Activated T-helper 1 cell treated with Interleukin-2 at 50 U/mL for 16 hours (primary cell): ENCODE measurements at places on chromosomes 2 and 18.
A peak's percentile ranks its signal among the peaks of the same experiment; 100 is the strongest.

DNA sequence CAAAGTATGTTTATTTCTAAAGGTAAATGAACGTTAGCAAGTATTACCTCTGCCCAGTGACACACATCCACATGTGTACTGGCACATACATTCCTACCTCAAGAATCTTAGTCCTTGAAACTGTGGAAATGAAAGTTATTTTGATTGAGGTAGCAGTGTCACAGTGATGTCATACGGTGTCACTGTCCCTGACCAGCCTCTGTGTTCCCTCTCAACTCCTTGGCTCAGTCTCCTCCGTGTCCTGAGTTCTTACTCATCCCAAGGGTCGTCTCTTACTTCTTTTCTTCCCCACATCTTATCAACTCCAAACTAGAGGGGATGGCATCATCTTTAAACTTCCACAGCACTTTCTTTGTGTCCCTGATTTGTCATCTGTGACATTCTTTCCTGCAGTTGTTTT is 3.3 kb downstream of the NCK2 start:
- DNase-seq, result no peak

DNA sequence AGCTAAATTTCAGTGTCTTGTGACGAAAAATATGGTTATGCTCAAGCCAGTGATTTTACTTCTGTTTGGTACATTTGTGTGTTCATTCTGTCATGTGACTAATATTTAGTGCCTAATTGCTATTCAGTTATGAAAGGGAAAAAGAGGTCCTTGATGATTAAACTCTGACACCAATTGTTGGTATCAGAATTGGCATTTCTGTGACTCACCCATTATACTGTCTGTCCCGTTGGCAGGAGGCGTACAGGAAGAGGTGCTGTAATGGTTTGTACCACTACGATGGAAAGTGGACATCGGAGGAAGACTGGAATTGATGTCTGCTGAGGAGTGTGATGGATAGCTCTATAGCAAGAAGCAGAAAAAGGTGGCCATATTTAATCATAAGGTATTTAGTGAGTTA is 310.4 kb upstream of the CCDC68 start:
- no peak for DNase-seq

DNA sequence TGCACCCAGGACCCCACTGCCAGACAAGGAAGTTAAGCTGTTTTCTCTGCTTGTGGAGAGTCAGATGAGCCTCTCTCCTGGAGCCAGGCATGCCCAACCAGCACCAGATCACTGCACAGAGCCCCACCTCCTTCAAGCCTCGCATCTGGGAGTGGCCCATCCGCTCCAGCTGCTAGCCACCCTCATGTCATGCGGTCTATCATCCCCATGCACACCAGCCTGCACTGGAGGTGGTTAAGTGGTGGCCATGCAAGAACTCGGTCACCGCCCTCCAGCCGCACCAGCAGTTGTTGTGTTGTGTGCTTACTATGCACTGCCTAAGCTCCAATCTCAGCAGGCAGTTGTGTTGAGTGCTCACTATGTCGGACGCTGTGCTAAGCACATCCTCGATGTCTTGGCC is 177.9 kb upstream of the SLC14A2 start:
- DNase-seq, result no peak

DNA sequence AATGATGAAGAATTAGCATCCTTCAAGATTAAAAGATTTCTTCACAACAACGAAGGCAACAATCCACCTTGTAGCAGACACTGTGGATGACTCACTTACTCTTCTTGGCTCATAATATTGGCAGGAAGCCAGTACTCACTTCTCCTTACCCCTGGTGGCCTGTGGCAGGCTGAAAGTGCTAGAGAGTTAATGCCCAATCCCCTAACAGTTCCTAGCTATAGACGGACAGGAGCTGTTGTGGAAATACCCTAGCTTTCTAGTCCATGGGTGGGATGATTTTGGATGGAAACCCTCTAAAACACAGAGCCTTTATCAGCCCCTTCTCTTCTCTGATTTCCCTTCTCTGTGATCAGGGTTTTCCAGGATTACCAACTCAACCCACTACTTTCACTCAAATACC is 128.6 kb upstream of the NYAP2 start:
- no peak for DNase-seq

- no peak for DNase-seq
Measured at GRCh38 chr2:222943820-222944219, 83.0 kb downstream of the ACSL3 start.

DNA sequence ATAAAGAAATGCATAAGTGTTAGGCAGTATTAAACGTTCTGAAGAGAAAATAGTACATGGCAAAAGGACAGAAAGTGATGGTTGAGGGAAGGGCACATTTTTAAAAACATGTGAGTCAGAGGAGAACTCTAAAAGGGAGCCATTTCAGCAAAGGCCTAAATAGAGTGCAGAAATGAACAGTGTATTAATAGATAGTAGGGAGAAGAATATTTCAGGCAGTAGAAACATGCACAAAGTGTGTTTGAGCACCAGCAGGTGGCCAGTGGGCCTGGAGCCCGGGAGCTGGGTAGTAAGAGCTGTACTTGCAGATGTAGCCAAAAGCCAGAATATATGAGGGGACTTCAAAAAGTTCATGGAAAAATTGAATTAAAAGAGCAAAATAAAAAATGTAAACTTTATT is 288.1 kb upstream of the FIGN start:
- no peak for DNase-seq

GRCh38 chr2:222854773-222855700 is 5.8 kb upstream of the ACSL3 start:
- DNase-seq, result no peak

DNA sequence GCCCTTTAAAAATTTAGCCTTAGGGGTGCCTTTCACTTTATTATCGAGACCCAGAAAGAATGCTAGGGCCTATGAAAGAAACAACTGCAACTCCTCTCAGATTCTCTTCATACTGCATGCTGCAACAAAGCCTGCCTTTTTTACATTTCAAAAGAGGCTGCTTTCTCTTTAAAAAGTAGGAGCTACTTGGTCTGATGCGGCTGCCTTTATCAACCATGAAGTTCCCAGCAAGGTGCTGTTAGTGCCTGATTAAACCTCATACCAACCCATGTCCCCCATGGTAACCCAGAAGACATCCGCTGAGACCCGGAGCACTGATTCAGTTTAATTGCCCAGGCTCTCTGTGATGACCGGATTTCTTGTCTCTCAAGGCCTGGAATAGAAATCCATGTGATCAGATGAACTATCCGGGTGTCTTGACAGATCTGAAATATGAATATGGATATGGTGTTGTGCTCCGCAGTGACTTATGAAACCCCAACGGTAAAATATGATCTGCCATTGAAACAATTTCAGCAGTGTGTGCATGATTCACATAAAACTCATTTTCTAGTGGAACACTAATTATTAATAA is 368.3 kb downstream of the ZNF521 start:
- DNase-seq, result no peak

DNA sequence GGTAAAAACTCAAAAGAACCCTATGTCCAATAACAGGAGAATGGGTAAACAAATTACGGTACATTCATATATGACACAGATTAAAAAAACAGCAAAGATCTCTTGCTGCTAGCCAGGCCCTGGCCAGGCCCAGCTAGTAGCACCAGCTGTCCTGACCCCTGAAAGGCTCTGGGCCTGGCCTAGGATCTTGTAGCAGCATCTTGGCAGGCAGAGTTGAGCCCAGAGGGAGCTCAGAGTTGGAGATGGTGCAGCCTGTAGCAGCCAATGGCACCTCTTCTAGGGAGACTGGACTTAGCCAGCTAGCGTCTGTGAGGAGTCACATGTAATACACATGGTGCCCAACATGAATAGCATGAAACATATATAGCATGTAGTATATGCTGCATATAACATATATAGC is 69.1 kb downstream of the HS6ST1 start:
- no peak for DNase-seq

GRCh38 chr2:191500566-191500883 is 177.4 kb upstream of the NABP1 start:
- DNase-seq, result no peak

DNA sequence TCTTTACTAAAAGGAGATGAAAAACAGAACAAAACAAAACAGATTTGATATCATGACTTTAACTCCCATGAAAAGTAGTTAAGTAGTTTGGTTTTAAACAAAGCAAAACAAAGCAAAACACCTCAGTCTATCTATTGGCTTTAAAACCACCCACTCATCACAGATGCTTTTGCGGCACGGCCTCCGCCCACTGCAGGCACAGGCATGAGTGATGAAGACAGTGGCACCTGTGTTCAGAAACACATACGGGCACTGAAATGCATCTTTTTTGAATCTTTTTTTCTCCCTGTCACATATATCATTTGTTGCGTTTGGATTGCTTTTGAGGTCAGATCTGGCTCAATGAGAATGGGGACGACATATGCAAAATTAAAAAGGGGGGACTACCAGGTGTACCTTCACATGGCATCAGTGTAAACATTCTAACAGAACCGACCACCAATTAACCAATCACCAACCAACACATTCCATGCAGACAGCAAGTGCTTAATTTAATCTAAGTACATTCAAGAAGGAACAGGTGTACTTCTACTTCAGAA is 147.4 kb upstream of the REV1 start:
- no peak for DNase-seq

DNA sequence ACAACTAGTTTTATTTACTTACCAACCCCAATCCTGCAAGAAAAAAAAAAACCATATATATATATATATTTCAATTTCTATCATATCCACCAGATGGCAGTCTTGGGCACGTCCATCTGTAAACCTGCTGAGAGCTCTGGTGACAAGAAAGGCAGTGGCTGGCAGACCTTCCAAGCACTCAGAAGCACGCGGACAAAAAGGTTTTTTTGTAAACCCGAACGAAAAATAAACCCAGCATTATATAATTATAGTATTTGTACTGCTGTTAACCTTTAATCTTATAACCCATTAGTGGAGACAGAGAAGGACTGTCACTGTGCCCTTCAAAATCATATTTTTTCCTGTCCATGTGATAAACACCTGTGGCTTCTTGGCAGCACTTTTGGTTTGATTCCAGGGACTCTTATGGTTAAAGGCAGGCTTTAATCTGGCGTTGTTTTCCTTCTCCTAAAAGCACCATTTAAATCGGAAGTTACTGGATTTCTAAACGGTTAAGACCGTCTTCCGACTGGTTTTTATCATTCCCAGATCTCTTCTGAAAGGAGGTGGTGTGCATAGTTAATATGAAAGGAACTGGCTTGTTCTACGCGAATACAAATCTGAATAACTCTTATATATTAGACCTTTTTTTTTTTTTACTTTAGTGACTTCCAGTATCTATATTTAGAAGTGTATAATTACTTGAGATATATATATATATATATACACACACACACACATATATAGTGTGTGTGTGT is 31.0 kb upstream of the SLC3A1 start:
- peak; percentile 10 for DNase-seq

DNA sequence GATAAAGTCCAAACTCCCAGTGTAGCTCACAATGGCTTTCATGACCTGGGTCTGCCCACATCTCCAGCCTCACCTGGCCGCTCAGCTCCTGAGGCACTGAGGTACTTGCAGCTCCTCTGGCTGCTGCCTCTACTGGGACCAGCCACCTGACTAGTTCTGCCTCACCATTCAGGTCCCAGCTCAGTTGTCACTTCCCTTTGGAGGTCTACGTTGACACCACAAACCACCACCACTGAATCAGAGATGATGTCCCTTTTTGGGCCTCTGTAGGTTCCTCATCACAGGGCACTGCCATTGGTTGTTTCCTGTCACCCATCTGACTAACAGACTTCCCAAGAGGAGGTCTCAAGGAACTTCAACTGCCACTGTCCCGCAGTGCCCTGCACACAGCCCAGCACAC is 21.2 kb downstream of the SPP2 start:
- no peak for DNase-seq

DNA sequence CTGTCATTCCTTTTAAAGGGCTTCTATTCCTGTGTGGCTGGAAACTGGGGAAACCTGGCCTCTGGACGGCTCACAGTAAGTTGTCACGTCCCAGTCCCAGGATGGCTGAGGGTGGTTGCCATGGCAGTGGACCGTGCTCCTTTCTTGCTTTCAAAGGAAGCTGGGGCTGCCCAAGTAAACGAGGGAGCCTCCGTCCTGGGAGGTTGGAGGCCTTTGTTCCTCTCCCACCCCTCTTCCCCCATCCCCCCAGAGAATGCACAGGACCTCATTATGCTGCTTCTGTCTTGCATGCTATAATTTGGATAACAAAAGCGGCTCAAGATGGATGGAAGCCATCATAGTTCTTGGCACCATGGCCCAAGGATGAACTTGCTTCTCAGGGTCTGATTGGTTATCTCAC is 325.5 kb upstream of the HS6ST1 start:
- DNase-seq, result no peak

GRCh38 chr2:21406386-21406785 is 282.6 kb downstream of the TDRD15 start:
- DNase-seq, result no peak

GRCh38 chr2:6474161-6475140 is 391.3 kb downstream of the CMPK2 start:
- no peak for DNase-seq

- no peak for DNase-seq
Measured at GRCh38 chr18:9417073-9417851, 58.1 kb upstream of the RALBP1 start.

DNA sequence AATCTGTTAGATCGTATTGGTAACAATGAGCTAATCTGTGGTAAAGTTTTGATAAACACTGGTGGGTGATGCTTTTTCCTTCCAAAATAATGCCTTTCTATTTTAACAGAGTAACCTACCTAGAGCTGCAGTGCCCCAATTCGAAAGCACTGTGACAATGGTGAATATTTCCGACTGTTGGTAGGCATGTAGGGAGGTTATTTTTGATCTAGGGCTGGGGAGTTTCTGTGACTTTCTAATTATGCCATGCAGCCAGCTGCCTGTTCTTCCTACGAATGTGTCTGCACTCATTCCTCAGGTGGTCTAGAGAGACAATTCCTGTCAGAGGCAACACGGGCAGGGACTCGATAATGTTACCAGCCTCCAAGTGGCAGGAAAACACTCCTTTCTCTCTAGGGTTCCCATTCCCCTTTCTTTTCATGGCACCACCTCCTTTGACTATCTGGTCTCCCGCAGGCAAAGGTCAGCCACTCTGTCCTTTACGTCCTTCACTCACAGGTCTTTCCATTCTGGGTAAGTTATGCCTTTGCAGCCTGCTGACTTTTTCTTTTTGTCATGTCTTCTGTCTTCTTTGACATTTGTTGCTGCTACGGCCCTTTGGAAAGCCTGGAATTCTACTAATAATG is 167.2 kb upstream of the MGAT5 start:
- DNase-seq, result no peak
